Activated naive CD8-positive, alpha-beta T cell treated with anti-CD3 and anti-CD28 coated beads for 36 hours (primary cell): ENCODE measurements at places on chromosomes 7 and 10. TPM values are rescaled to one million over a fixed set of nuclear protein-coding genes. Genes with fewer than 3 reads are reported as not detected.

- DNase-seq = no peak
Observed at GRCh38 chr10:11012421-11013295, 5.0 kb upstream of the CELF2 start.

DNA sequence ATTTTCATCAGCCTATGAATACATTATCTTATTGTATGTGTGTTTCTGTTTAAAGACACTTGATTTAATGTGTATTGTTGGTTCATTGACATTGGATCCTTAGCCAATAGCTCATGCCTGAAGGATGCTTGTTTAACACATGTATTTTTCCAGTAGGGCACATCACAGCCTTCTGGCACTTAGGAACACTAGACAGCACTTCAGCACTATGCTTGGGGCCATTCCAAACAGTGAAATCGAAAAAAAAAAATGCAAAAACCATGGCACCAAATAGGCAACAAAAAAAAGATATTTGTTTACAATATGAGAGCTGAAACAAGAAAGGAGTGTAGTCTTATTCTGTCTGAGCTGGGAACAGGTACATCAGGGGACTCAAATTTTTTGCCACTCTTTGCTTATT is 262.8 kb downstream of the SLC25A13 start:
- DNase-seq = no peak

- DNase-seq = no peak
Observed at GRCh38 chr10:23535381-23535780, 96.5 kb downstream of the OTUD1 start.

GRCh38 chr7:137820677-137821420 is 25.9 kb downstream of the DGKI start:
- DNase-seq = no peak

GRCh38 chr10:35927990-35928488 is 285.9 kb upstream of the FZD8 start:
- no peak for DNase-seq

GRCh38 chr10:75865413-75866299 is 434.2 kb downstream of the LRMDA start:
- no peak for DNase-seq

DNA sequence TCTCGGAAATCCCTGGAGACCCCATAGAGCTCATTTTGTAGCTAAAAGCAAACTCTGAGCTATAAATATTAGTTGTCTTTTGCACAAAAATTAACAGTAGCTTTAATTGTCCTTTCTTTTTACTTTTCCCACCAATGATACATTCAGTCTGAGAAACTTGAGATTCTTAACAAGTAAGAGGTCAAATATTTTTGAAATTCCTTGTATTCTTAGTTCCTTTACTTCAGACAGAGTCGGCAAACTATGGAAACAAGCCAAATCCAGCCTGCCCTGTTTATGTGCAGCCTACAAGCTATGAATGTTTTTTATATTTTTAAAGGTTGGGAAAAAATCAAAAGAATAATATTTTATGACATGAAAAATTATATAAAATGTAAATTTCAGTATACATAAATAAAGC is 146.6 kb downstream of the CTNNA3 start:
- DNase-seq = no peak

DNA sequence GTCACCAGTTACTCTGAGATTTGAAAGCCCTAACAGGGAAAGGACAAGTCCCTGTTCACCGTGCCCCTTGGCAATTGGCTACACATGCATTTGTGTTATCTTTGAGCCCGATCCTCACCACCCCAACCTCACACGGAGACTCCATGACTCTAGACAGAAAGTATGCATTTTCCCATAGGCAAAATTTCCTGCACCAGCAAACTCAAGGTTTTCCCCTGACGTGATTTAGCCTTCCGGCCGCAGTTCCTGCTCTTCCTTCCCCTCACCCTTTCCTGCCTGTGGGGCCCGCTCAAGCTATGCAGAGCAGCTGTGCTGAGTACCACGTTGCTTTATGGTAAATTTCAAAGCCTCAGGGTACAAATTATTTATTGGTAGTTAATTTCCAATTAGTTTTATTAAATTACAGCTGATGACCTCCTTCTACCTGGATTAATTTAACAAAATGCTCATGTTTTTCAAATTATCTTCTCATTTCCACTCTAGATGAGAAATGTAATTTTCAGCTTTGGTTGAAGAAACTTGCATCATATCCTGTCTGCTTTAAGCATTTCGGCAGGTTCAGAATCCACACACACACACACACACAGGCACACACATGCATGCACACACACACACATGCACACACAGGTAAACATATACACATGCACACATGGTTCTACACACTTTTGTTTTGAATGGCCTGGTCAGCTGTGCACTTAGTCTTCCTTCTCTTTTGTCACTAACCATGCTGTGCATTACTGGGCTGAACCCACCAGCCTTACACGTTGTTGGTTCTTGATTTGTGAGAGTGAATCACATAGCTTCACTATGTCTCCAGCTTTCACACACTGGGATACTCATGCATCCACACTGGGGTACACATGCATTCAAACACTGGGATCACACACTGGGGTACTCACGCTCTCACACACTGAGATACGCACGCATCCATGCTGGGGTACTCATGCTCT is 283.1 kb upstream of the PITRM1 start:
- no peak for DNase-seq

DNA sequence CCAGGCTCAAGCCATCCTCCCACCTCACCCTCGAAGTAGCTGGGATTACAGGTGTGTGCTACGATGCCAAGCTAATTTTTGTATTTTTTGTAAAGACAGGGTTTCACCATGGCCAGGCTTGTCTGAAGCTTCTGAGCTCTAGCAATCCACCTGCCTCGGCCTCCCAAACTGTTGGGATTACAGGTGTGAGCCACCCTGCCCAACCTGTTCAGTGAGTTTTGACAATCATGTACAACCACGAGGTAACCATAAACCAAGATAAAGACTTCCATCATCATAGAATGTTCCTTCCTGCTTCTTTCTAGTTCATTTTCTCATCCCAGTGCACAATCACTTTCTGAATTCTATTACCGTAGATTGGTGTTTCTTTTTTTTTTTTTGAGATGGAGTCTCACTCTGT is 30.5 kb upstream of the MKRN1 start:
- DNase-seq = no peak

DNA sequence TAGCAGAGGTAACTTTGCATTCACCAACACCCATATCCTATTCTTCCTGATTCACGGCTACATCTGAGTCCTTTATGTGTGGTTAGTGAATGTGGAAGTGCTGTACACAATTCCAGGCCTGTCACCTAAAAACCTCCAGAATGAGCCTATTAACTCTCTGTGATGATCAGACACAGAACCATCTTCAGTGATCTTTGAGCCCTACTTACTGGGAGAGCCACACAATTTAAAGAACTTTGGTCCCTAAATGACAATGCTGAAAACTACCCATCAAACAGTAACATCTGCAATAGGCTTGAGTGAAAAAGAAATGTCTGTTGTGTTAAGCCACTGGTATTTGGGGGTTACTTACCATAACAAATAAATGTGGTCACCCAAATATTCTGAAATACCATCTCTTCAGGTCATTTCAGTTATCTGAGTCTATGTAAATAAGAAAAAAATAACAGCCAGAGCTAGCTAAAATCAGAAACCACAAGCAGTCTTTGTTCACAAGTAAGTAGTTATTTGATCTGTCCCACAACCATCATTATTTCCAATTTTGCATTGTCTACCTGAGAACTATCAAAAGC is 145.7 kb downstream of the HGF start:
- no peak for DNase-seq

DNA sequence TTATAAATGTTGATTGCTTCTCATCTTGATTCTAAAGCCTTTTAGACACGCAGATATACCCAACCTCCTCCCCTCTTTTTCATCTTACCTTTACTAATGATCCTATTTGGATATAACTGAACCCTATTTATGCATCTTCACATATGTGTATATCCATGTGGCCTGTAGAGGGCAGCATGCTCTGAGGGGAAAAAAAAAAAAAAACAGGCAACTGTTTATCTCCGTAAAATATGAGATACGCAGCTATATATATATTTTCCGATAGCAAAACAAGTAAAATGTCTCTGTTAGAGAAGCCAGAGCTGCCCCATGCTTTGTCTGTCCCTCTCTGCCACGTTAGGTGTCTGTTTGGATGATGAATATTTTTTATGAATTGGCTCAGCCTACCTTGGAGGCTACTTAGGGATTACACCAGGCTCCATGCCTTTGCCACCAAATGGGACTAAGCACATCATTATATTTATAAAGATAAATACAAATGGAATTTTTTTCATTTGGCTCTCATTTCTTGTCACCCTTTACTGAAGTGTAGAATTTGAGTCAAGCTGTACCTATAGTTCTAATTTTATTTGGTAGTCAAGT is 174.8 kb upstream of the FZD1 start:
- no peak for DNase-seq

- DNase-seq = no peak
Observed at GRCh38 chr7:47651355-47652317, 69.7 kb upstream of the TNS3 start.

- no peak for DNase-seq
Observed at GRCh38 chr7:26480156-26480555, 188.5 kb downstream of the SNX10 start.

- no peak for DNase-seq
Observed at GRCh38 chr10:92850185-92850584, 1.9 kb downstream of the EXOC6 start.

- DNase-seq = no peak
Observed at GRCh38 chr10:71542478-71542877, 145.8 kb downstream of the CDH23 start.

DNA sequence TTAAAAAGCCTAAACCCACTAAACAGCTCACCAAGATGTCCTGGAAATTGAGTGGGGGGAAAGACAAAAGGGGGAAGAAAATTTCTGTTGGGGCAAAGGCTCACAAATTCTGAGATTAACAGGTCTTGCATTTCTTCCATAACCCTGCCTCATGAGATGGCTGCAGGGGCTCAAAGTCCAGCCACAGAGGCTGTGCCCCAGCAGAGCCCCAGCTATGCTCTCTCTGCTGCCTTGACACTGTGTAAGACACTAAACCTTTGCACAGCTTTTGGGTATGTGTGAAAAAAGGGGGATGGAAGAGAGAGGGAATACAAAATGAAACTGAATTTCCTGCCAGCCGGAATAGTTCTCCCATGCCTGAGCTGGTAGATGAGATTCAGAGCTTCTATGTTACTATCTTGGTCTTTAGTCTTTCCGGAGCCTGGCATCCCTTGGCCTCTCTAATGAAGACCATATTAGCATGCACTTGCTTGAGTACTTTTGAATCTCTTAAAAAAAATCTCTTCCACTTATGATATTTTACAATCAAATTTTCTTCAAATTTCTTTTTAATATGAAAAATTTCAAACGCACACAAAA is 240.0 kb upstream of the IMMP2L start:
- DNase-seq = no peak

GRCh38 chr7:138981332-138982203 is at the start of gene KIAA1549:
KIAA1549 (minus strand) TSS chr7:138981389; CDS start chr7:138981269, 120 bp downstream.
- DNase-seq = peak; percentile 79

DNA sequence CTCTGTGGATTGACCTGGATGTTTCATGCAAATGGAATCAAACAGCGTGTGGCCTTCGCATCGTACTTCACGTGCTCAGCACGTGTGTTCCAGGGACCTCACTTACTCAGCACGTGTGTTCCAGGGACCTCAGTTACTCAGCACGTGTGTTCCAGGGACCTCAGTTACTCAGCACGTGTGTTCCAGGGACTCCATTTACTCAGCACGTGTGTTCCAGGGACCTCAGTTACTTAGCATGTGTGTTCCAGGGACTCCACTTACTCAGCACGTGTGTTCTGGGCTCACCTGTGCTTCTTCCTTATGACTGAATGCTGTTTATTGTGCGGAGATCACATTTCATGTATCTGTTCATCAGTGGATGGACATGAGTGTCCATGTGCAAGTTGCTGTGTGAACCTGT is 22.0 kb downstream of the INPP5A start:
- no peak for DNase-seq

- no peak for DNase-seq
Observed at GRCh38 chr7:77791336-77791735, 6.9 kb downstream of the TMEM60 start.

DNA sequence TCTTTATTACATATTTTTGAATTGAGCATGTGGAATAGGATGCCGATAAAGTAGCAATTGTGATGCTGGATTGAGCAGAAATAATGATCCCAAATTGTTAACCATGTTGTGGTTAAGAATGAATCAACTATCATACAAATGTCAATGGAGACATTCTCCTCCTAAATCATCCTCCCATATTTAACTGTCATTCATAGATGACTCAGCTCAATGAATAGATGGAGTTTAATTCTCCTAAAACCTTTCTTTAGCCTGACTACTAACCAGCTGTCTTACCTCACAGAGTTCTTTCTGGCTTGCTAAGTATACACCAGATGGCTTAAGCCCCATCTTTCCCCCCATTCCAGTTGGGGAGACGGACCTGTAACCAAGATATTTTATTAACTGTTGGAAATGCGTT is 23.4 kb upstream of the NPS start:
- DNase-seq = no peak

- no peak for DNase-seq
Observed at GRCh38 chr10:79342295-79342761, 4.9 kb upstream of the PPIF start.

SHH gene
- total RNA-seq = not detected

OR2A42 gene
- total RNA-seq = not detected

CHPF2 gene
- total RNA-seq = 25.1 TPM

ATOH7 gene
- not detected for total RNA-seq

ADAM12 gene
- 0.08 TPM for total RNA-seq

GIMAP4 gene
- 72.7 TPM for total RNA-seq

MOSPD3 gene
- total RNA-seq = 10.0 TPM

FEZF1 gene
- not detected for total RNA-seq
